B cell (primary cell): ENCODE measurements at places on chromosomes 13 and 19. TPM values are rescaled to one million over a fixed set of nuclear protein-coding genes. Genes with fewer than 3 reads are reported as not detected.

GRCh38 chr13:38990693-38991092 is at the start of gene STOML3:
TSS of gene STOML3 (minus strand) at chr13:38990831. CDS start at chr13:38990721, 110 bp downstream.
- H3K27ac ChIP-seq, result no peak within 1 kb of the TSS
- DNase-seq, result no peak
- no peaks in the 10 kb centered on the region for H3K36me3 ChIP-seq
- H3K4me1 ChIP-seq, result no peaks in the 10 kb centered on the region
- no peak within 1 kb of the TSS for H3K4me3 ChIP-seq

GIPR gene
- 0.43 and 2.3 TPM in 2 replicates for polyA plus RNA-seq

DNA sequence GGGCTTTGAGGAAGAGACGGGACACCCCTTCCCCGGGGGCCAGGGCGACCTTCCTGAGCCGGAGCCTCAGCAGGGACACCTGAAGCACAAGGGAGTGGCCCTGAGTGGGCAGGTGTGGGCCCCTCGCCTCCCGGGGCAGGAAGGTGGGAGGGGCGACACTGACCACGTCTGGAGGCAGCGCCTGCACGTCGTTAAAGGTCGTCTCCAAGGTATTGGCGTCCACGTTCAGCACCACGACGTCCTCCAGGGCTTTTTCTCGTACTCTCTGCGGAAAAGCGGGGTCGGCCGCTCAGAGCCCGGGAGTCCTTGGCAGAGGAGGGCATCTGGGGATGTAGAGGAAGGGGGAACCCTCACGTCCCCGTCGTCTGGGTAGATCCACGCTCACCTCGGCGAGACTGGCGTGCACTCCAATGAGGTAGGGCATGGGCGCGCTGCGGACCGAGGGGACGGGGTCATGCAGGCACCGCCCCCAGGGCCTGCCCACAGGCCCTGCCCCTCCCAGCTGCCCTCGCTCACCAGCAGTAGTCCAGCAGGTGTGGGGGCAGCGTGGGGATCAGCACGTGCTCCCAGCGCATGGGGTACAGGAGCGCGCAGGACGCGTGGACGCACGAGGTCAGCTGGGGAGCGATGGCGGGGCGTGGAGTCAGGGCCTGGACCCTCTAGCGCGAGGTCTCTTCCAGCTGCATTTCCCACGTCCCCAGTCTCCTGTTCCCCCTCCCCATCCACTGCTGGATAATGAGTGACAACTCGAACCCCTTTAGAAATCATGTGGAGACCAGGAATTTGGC is 6.1 kb downstream of the DENND1C start:
- no peak overlapping the region for H3K27ac ChIP-seq
- no peak for DNase-seq
- H3K36me3 ChIP-seq, result no peaks in the 10 kb centered on the region
- H3K27me3 ChIP-seq, result no peaks in the 10 kb centered on the region
- H3K4me3 ChIP-seq, result no peak overlapping the region

ZNF816 gene
- 3.5 and 4.5 TPM in 2 replicates for polyA plus RNA-seq

DNA sequence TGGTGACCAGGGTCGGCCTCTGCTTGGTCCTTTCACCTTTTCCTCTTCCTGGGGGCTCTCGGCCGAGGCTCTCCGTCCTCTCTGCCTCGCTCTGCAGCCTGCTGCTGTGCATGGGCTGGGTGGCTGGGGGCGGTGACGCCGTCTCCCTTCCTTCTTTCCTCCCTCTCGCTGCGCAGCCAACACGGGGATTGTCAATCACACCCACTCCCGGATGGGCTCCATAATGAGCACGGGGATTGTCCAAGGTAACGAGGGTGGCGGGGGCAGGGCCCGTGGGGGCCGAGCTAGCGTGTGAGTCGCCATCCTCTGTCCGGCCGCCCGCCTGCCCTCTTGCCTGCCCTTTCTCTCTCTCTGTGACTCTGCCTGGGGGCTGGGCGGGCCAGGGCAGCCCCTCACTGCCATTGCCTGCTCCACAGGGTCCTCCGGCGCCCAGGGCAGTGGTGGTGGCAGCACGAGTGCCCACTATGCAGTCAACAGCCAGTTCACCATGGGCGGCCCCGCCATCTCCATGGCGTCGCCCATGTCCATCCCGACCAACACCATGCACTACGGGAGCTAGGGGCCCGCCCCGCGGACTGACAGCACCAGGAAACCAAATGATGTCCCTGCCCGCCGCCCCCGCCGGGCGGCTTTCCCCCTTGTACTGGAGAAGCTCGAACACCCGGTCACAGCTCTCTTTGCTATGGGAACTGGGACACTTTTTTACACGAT is 7.1 kb downstream of the YIPF2 start:
- peaks cover 27% of the 10 kb centered on the region for H3K36me3 ChIP-seq
- no peak overlapping the region for H3K27ac ChIP-seq
- no peak overlapping the region for H3K4me3 ChIP-seq
- H3K27me3 ChIP-seq, result no peaks in the 10 kb centered on the region
- H3K4me1 ChIP-seq, result no peaks in the 10 kb centered on the region

GRCh38 chr19:11642902-11643301 is 45.6 kb downstream of the ZNF627 start:
- peaks cover 5% of the 10 kb centered on the region for H3K4me1 ChIP-seq
- no peaks in the 10 kb centered on the region for H3K27me3 ChIP-seq
- DNase-seq, result no peak
- H3K4me3 ChIP-seq, result no peak overlapping the region
- no peaks in the 10 kb centered on the region for H3K36me3 ChIP-seq
- H3K27ac ChIP-seq, result no peak overlapping the region

DNA sequence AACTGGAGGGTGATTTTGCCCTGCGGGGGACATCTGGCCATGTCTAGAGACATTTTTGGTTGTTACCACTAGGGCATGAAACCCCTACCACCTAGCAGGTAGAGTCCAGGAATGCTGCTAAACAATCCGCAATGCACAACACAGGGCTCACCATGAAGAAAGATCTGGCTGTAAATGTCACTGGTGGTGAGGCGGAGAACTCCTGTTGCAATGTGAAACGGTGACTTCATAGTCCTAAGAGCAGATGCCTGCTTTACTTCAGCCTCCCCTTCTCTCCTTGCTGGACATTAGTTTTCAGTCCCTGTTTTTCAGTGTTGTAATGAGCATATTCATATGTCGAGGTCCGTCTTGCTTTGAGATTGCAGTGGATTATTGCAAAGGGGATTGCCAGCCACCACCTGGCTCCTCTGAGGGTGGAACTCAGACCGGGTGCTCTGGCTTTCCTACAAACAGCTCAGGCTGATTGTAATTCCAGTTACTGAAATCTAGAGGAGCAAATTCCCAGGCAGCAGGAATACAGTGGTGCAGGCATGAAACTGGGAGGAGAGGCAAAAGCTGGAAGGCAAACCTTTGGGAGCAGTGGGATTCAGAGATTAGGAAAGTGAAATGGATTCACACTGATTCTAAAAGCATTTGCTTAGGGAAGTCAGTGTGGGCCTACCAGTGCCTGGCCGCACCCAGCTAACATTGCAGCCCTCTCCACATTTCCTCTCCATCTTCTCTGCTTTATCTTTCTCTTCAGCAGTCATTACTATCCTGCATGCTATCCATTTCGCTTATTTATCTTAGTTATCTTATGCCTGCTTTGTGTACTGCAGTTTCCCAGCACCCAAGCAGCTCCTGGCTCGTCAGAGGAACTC is 76.1 kb upstream of the PCDH8 start:
- no peak overlapping the region for H3K4me3 ChIP-seq
- no peaks in the 10 kb centered on the region for H3K27me3 ChIP-seq
- H3K4me1 ChIP-seq, result peaks cover 5% of the 10 kb centered on the region
- no peak for DNase-seq
- no peaks in the 10 kb centered on the region for H3K36me3 ChIP-seq
- no peak overlapping the region for H3K27ac ChIP-seq
